ENCODE measurements at places on chromosomes 5 and 9.

DNA sequence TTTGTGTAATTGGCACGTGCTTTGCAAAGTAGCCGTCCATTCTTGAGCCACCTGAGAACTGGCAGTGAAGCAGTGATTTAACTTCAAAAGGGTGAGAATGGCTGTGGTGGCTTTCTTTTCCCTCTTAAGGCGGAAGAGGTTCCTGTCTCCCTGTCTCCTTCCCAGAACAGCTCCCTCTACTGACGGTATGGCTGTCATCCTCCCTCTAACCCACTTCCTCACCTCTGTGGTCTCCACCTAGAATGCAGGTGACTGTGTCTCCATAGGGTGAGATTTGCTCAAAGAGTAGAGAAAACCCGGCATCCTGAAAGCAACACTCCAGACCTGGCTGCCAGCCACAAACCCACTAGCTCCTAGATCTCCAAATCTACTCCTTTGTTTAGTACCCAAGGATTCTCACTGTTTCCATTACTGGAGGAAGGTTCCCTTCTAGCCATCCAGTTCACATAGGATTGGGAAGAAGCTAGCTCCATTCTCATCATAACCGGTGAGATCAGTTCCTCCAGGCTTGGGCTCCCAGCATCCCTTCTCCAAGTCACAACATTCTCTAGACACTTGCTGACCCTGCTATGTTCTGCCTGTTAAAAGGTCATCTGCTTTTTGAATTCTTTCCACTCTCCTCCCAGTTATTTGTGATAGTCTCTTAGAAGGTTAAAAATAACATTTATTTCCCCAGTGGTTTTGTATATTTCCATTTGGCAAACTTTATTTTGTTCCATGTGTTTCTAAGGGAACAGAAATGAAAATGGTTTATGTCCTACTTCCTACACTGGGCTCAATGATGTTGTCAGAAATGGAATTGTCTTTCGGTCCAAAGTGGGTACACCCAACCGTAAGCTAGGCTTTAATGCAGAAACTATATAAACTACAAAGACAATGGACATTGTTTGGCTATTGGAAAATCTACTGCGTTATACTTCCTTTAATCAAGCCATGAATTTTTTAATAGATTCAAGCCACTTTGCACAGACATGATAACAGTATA is 269.4 kb downstream of the CWC27 start:
- peak; percentile 0 for DNase-seq

DNA sequence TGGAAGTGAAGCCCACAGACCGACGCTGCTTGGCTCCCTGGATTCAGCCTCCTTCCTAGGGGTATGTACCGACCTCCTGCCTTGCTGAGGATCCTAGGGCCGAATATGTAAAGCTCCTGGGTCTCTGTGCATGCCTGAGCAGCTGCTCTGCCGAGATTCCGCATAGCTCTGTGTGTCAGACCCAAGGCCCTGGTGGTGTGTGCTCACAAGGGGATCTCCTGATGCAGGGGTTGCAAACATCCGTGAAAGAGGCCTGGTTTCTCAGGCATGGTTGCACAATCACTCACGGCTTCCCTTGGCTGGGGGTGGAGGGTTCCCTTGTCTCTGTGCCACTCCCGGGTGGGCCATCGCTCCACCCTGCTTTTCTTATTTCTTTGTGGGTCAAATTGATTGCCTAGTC is 19.9 kb upstream of the SVEP1 start:
- DNase-seq: no peak

GRCh38 chr5:56751572-56752313 is 63.6 kb upstream of the MAP3K1 start:
- DNase-seq: no peak

DNA sequence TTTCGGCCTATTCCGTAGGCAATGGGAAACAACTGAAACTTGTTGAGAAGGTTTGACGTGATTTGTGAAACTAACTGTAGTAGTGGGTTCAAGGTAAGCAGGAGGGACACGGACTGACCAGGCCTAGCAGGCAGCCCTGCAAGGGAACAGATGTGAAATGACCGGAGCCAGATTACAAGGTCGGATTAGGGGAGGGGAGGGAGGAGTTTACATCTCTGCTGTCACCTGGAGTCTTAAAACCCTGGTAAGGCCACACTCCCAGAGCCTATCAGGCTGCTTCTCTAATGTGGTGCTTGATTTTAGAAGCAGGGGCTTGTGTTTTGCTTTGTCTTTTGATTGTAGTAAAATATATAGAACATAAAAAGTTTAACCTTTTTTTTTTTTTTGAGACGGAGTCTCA is 3.5 kb upstream of the SPTAN1 start:
- no peak for DNase-seq

GRCh38 chr5:154842689-154843530 is 7.5 kb downstream of the FAXDC2 start:
- no peak for DNase-seq

DNA sequence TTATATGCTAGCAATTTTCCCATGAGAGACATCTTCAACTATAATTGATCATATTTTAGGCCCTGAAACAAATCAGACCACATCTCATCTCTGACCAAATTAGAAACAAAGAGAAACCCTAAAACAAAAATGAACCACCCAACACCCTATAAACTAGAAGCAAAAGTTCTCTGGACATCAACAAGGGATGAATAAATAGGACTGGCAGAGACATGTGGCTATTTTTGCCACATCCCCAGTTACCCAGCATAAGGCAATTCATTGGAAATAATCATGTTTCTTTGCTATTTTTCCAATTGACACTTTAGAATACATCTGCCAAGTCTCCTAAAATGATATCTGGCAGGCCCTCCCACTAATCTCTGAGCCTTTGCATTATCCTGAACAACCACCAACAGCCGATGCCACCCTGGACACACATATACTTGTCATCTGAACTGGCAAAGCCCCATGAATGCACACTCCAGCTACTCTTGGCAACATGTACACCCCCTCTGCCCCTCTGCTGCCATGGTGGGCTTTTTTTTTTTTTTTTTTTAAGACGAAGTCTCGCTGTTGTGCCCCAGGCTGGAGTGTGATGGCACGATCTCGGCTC is 53.5 kb upstream of the EQTN start:
- no peak for DNase-seq

DNA sequence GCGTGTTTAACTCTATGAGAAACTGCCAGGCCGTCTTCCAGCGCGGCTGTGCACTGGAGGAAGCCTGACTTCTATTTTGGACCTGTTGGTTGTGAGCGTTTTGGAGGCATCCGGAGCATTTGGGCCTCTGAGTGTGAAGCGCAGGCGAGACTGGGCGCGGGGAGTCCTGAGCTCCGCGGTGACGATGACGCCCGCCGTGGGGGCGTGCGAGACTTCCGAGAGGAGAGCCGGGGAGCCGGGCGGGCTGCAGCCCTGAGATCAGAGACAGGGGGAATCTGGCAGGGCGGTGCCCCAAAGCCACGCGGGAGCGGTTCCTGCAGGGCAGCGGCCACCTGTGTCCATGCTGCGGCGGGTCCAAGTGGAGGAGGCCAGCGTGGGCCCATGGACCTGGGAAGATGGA is 47.4 kb downstream of the NTNG2 start:
- no peak for DNase-seq

GRCh38 chr5:142654578-142655058 is 31.3 kb downstream of the FGF1 start:
- no peak for DNase-seq

GRCh38 chr5:52469835-52470234 is 317.9 kb upstream of the ITGA1 start:
- no peak for DNase-seq

DNA sequence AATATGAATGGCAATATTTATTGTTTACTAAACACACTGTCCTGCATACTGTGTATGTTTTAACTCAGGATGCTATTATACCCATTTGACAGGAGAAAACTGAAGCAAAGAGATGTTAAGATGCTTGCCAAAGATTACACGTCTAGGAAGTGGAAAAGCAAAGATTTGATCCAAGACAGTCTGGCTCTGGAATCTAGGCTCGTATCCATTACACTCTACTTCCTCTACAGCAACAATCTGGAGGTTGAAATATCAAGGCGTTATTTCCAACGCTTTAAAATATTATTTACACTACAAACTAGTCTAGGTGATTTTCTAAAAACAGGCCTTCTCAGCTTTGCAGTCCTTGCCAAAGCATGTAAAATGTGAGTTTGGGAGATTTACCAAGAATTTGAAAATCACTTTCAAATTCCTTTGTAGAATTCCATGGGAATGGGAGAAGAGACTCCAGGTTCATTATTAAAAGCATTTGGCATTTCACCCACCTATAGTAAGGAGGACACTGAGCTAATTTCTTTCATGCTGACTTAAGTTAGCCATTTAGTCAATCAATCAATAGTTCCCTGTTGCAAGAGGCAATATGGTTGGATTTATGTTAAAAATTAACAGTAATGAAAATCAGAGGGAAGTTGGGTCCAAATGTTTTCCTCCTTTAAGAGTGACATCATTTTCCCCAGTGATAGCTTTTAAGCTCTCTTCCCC is 356.3 kb upstream of the SMARCA2 start:
- no peak for DNase-seq

- DNase-seq: no peak
Measured at GRCh38 chr9:132094314-132094791, 14.7 kb upstream of the MED27 start.

DNA sequence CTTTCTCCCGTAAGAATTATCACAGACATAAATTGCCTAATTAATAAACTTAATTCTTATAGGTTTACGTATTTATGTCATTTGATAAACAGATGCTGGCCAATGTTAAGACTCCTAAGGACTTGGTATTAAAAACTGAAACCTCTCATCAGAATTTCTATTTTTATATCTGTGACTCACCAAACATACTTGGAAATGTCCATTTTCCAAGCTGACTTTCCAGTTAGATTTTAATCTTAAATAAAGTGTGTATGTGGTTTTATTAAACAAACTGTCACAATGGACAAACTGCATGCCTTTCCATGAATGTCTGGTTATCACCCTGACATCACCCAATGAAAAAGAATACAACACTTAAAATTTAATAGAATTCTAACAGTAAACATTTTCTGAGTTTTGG is 12.6 kb upstream of the COL23A1 start:
- no peak for DNase-seq

- no peak for DNase-seq
Measured at GRCh38 chr5:129689045-129689444, 58.8 kb upstream of the MINAR2 start.

DNA sequence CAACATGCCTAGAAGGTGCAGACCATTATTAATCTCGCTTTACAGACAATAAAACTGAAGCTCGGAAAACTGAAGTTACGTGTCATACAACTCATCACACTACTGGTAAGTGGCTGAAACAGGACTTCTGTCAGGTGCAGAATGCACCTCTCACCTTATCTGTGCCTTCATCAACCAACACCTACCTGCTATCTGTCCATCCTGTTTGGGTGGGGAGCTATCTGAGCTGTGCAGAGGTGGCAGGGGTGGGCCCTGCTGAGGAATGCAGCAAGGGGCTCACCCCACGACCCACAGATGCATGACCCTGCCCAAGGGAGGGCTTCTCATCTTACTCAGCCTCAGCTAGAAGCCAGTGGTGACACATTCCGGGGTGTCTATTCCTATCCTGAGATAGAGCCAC is 81.6 kb downstream of the SLIT3 start:
- DNase-seq: no peak

DNA sequence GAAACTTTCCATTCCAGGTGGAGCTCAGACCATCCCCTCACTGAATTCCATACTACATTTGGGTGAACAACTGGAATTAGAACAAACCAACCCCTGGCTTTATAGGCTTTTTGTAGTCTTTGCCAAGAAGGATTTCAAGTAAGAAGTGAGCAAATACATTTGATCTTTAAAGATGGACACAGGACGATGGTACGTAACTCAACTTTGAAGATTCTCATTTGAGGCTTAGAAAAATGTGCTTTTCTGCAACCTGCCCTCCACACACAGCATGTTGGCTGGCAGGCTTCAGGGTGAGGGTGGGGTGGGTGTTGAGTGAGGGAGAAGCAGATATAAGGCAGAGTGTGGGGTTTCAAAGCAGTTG is 175.8 kb downstream of the DCP2 start:
- DNase-seq: no peak

DNA sequence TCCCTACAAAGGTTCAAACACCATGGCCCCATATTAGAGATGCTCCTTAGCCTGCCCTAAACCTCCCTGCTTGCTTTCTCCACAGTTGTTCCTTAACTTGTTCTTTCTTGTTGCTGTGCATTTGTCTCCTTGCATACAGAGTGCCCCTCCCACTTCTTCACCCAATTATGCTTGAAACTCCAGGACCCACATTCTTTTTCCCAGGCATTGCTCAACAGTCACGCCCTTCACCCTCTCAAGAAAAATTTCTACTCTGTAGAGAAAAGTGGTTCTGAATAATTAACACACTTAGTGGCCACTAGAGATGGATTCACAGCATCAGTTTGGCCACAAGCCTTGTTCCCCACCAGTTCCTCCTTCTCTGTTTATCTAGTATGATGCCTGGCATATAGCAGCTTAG is 57.7 kb downstream of the NREP start:
- DNase-seq: no peak

DNA sequence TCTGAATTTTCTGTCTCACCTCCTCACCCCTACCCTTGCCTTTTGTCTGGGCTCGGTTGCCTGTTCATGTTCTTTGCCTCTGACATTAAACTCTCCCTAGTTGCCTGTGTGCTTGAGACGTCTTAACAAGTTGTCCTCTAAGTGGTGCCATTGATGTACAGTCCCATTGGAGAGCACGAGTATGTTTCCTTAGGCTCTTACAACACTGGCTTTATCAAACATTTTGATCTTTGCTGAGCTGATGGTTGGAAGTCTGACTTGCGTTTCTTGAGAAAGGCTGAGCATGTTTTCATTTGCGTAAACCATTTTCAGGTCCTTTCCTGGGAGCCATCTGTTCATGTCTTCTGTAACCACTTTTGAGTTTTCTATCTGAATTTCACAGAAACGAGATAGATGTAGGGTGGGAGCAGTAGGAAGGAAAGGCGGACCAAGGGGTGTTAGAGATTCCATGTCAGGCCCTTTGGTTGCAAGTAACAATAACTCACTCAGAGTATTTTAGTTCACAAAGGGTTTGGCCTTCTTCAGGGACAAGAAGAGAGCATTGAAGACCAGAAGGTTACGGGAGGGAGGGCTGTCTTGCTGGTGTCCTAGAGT is 35.4 kb downstream of the OTULIN start:
- no peak for DNase-seq

DNA sequence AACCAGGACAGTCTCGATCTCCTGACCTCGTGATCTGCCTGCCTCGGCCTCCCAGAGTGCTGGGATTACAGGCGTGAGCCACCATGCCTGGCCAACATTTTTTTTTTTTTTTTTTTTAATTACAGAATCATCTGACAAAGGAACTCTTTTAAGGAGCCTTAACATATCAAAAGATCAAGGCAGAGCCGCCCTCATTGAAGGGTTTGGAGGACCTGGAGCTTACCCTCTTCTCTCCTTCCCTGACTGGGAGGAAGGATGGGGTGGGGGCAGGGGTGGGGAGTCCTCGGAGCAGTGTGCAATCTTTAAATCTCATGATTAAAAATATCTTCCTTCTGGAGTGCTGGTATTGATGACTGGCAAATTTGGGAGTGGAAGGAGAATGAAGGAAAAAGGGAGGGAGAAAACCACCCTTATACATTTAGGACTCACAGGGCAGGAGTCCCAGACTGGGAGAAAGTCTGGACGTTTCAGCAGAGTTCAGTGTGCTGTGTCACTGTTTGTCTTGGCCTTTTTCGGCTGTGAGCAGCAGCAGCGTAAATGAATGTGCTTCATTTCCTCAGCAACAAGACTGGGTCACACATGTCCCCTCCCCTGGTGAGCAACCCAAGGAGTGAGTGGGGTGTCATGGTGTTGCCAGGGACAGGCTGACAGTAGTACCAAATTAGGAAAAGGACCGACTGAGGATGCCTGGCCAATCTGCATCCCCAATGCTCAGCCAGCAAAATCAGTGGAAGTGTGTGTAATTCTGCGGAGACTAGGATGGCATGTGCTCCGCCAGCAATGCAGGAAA is 115.3 kb upstream of the BNC2 start:
- no peak for DNase-seq

Measured in NCI-H1930 (cell line).